ENCODE measurements at places on chromosomes 3 and 15.

GRCh38 chr3:132231633-132232032 lies 85.6 kb upstream of the ACP3 start:
- no peak for DNase-seq

GRCh38 chr15:62404194-62404985 lies 239.3 kb upstream of the C2CD4B start:
- DNase-seq, result no peak

DNA sequence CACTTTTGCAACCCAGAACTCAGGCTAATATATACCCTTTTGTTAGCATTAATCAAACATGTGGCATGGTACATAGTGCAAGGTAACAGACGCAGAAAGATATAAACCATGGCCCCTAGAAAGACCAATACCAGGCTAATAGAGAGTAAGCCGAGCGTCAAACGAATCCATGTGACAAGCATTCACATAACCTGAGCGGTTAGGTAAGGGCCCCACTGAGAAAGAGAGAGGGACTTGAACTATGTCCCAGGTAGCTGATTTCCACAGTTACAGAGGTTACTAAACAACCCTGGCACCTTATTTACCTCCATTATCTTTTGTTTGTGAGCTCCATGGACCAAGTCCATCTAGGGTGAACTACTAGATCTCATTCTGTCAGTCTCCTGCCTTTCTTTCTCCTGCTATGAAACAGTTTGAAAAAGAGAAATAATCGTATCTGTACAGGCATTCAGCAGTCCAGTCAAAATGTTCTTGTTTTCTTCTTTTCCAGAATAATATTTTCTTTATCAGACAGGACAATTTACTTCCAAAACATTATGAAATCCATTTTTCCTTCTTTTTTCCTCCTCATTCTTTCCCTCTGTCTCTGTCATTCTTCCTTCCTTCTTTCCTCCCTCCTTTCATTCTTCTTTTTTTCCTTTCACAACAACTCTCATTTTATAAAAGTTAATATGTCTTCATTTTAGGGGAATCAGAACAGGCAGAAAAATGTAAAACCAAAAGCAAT lies 30.5 kb upstream of the TNFSF10 start:
- no peak for DNase-seq

DNA sequence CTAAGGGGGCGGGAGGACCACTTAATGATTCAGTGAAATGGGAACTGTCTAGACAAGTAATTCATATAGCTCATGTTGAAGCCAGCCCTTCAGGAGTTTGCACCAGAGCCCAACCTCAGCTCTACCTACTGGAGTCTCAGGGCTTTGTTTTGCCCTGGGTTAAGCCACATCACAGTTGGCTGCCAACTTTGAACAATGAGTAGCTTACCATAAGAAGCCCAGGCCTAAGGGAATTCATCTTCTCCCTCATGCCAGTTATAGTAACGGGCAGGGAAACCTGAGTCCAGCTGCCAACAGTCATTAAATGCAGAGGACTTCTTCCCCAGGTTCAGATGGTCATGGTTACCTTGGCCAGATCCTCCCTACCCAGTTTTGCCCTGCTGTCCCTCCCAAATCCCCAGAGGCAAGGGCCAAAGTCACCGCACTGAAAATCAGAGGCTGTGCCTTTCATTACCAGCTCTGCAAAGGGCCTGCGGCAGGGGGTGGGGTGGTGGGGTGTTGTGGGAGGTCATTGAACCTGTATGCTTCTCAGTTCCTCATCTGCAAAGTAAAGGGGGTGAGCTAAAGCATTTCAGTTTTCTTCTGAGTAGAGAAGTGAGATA lies 302.2 kb upstream of the NR2E3 start:
- DNase-seq, result no peak

- DNase-seq, result no peak
These were observed 8.8 kb upstream of the C15orf61 start for GRCh38 chr15:67512140-67512539.
